ENCODE measurements at places on chromosomes 2 and 18. TPM values are rescaled to one million over a fixed set of nuclear protein-coding genes. Genes with fewer than 3 reads are reported as not detected.

DNA sequence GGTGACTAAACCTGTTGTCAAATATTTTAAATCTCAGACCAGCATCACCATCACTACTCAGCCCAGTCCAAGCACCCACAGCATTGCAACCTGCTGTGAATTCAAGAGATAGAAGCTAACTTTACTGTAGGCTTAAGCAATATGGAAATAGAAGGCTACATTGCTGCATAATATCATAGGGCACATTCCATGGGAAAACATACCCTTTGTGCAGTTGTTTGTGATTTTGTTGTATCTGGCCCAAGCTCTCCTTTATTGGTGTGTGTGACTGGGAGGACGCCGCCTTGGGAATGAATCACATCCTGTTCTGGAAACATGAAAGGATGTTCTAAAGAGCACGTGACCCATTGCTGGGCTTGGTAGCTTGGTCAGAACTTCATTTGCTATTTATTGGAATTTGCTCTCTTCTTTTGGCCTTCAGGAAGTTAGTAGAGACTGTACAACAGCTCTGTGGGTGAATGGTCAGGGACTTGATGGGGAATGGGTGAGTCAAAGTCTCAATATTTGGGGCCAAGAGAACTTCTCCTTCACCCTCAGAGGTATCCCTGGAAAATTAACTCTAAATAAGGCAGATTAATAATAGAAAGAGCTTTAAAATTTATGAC, 106.8 kb upstream of the SERPINE2 start:
- peak; percentile 41 for DNase-seq

- no peak for DNase-seq
These were observed 807.8 kb upstream of the ACVR2A start for GRCh38 chr2:147037048-147037447.

Gene GPAT2
- total RNA-seq = 3.0 TPM

Gene AKAIN1
- total RNA-seq = not detected

DNA sequence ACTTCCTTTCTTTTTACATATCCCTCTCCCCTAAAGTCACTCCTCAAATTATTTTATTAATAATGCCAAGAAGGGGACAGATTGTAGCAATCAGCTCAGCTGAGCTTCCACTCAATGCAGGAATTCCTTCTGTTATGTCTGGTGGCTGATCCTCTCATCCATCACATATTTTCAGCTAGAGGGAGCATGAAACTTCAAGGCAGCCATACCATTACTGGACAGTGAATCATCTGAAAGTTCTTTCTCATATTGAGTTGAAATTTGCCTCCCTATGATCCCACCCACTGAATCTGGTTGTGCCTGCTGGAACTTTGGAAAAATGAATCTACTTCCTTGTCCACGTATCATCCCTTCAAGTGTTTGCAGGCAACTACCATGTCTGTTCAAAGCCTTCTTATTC, 11.2 kb downstream of the ZNF385B start:
- DNase-seq = no peak
